ENCODE measurements at places on chromosomes 7 and 10. TPM values are rescaled to one million over a fixed set of nuclear protein-coding genes. Genes with fewer than 3 reads are reported as not detected.

DNA sequence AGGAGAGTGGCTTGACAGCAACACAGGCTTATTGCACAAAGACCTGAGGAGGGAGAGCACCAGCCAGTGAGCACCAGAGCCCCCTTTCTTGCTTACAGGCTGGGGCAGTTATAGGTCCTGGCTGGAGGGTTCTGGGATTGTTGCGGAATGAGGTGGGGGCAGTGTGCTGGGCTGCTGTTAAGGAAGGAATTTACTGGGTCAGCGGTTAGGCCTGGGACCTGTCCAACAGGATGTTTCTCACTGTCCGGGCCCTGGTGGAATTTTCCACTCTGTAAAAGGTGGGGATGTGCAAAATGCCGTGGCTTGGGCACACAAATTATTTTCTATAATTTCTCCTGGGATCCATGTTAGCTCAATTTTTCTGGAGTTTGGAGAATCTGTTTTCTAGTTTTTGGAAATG, 757.3 kb downstream of the TYW1 start:
- no peak for DNase-seq

- DNase-seq, result no peak
These were observed 30.9 kb downstream of the SCIN start for GRCh38 chr7:12601302-12601869.

- DNase-seq, result no peak
These were observed 23.1 kb upstream of the ZC3HAV1L start for GRCh38 chr7:139058943-139059342.

DNA sequence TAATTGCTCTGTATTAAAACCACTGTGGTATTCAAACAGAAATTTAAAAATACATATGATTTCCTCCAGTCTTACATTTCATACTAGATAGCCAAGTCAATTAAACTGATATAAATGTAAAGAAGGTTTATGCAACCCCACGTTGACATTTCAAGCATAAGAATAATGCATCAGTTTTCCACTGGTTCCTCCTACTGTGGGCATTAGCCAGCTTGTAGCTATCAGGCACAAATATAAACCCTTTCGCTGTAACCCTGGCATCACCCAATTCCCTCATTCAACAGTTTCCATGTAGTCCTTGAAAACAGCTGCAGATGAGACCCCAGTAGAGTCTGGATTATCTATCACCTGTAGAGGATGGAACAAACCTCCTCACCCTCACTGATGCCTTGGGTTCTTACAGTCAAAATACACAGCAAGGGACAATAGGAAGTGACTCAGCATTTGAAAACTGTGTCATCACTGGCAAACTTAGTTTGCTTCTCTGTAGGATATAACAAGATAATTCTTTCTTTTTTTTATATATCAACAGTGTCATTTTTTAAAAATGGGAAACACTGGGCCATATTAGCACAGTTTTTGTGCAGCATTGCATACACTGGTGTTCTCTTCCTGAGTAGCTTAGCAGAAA, 113.0 kb downstream of the PDE1C start:
- DNase-seq, result no peak

DNA sequence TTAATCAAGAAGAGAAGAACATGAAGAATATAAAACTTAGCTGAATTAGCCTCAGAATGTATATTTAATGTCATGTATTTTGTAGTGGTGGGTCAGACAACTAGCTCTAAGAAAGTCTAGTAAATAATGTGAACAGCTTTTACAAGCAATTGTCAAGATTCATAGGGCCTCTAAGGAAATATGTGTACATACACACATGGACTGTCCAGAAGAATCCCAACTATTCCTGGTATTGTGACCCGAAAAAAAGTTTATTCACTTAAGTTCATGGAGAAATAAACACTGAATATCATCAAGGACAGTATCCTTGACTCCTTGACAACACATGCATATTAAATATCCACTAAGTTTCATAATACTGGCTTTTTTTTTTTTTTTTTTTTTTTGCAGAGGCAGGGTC, 11.4 kb upstream of the TWIST1 start:
- no peak for DNase-seq

- DNase-seq, result no peak
These were observed 47.3 kb downstream of the JCAD start for GRCh38 chr10:30011956-30012647.

- DNase-seq, result no peak
These were observed 228.6 kb downstream of the FGFR2 start for GRCh38 chr10:121369616-121370015.

DNA sequence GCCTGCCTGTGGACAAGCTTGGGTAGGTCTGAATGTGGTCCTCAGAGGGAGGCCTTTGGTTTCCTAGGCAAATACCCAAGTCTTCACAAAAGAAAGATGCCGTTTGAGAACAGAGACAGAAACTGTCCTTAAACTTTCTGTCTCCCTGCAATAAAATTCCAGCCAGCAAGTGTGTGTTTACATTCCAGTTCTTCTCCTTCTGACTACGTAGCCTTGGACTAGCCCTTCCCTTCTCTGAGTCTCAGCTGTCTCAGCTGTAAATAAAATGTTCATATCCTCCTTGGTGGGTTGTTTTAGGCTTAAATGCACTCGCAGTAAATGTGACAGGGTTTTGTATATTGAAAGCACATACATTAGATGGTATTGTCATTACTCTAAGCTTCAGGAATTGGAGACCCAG, 561.2 kb upstream of the MKI67 start:
- DNase-seq, result peak; percentile 15

- no peak for DNase-seq
These were observed 137.5 kb downstream of the SNX10 start for GRCh38 chr7:26429168-26429567.

GRCh38 chr10:89217057-89217990, 10.2 kb upstream of the CH25H start:
- DNase-seq, result peak; percentile 57

DNA sequence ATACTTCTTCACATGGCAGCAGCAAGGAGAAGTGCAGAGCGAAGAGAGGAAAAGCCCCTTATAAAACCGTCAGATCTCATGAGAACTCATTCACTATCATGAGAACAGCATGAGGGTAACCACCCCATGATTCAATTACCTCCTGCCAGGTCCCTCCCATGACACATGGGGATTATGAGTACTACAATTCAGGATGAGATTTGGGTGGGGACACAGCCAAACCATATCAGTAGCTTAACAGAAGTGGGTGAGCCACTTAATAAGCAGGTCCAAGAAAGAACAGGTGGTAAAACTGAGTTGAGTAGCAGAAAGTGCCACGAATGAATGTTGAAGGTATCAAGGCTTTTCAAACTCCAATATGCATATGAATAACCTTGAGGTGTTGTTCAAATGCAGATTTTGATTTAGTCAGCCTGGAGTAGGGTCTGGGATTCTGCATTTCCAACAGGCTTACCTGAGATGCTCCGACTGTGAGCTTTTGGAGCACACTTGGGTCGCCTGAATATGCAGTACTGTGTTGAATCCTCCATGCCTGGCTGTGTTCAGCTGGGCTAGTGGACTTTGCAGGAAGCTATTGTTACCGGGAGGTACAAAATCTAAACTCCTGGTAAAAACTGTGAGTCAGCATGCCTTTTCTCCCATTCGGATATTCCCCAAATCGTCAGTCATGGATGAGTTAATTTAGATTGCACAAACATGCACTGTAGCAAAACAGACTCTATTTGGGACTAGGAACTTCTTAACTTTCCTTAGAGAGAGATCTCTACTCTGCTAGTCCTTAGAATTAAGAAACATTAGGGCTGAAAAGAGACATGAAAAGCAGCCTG, 69.0 kb upstream of the PRKCQ start:
- no peak for DNase-seq

- DNase-seq, result no peak
These were observed 25.5 kb downstream of the PRR15 start for GRCh38 chr7:29588900-29589696.

DNA sequence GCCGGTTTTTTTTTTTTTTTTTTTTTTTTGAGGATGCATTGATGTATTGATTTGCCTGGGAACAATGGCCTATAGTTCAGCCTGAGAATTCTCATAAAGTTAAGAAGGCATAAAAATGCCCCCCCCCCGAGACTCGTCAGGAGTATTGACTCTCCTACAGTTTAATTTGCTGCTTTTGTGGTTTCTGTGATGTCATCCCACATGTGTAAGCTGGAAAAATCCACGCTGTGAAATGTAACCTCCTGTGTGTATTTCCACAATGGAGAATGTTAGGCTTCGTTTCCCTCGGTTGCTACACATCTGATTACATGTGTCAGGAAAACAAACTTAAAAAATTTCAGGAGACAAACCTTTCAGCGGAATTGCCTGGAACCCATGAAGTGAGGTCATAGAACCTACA, 117.9 kb downstream of the FANK1 start:
- no peak for DNase-seq

DNA sequence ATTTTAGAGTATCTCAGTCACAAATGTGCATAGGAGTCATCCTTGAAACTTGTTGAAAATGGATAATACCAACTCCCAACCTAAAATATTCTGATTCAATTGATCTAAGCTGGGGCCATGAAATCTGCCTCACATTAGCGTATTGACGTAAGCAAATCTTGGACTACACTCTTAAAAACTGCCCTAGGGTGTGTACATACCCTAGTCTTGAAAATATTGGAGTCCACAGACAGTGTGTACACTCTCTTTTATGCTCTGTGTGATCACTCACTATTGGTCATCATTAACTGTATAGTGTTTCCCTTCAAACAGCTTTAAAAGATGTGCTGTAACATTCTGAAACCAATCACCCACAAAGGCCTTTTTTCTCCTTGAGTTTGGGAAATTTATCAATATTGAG, 102.9 kb upstream of the FERD3L start:
- DNase-seq, result no peak

GRCh38 chr10:12844811-12845483, 156.6 kb downstream of the CCDC3 start:
- peak; percentile 86 for DNase-seq

- DNase-seq, result no peak
These were observed 22.3 kb downstream of the KCP start for GRCh38 chr7:128888039-128888755.

DNA sequence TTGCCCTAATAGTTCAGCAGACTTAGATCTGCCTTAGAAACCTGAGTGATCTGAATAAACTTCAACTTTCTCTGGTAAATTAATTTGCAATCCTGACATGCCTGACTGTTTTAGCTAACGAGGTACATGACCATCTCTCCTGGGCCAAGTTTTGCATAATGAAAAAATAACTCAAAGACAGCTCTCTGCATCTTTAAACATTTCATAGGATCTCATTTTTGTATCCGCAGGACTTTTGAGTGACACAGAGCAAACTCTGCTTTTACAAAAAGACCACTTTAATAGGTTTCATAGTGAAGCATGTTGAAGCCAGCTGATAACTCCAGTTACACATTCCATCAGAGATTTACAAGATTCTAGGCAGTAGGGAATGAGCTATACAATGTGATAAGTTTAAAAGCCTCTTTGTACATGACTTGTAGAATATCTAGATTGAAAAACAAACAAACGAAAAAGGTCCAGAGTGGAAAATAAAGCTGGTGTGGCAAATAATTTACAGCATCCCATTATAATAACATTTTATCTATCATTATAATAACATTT, 2.1 kb downstream of the PRKG1 start:
- DNase-seq, result no peak

DNA sequence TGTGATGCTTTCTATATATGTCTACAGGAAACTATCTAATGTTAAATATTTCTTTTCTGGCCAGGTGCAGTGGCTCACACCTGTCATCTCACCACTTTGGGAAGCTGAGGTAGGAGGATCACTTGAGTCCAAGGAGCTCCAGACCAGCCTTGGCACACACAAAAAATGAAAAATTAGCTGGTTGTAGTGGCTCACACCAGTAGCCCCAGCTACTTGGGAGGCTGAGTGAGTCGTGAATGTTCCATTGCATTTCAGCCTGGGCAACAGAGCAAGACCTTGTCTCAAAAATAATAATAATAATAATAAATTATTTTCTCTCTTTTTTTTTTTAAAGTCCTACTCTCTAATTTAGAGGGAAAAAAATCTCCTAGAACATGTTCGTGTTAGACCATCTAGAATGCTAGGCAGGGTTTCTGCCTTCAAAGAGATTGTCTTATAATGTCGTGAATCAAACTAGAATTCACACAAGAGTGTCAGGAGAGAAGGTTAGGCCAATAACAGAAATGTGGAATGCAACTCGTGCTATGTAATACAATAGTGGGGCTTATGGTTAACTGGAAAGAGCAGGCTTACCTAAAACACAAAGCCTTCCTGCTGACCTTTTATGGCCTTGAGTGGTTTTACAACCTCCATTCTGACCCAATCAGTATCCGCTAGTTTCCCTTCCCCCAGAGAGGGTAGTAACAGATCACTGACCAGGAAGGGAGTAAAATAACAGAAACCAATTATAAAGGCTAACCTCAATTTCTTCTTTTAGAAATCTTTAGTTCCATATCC, 46.3 kb downstream of the MYOF start:
- DNase-seq, result no peak

DNA sequence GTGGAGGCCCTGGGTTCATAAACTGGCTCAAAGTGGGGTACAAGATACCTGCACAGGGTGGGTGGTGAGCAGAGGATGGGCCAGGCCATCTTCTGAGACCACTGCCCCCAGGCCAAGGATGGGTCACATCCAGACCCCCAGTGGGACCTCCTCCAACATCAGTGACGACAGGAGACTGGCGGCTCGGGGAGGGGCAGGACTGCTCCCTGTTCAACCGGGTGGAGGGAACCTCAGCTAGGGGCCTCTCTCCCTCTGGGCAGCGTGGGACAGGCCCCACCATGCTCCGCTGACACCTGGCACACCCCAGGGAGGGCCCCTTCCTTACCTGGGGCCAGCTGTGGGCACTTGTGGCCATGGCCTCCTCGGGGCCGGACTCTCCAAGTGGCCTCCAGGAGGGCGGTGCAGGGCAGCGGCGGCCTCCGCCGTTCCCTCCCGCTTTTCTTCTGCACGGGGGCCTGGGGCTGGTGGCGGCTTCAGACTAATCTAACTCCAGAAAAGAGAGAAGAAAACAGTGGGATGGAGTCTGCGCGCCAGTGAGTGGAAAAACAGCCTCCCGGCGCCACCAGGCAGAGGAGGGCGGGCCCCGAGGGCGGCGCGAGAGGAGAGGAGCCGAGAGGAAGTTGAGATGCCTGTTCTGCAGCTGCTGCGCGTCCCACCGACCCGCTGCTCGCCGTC, at the start of gene CALHM2:
TSS of gene CALHM2 (minus strand) at position 540 of the 675 bp plus-strand sequence. CDS start 2,429 bp downstream, outside the sequence.
- DNase-seq, result peak; percentile 68

- DNase-seq, result peak; percentile 22
These were observed 38.2 kb downstream of the GSDME start for GRCh38 chr7:24718977-24719491.

DPY19L1 gene
- polyA plus RNA-seq, result 26.0 TPM

DPYSL4 gene
- polyA plus RNA-seq, result 18.3 TPM

ABCB1 gene
- 25.8 TPM for polyA plus RNA-seq

GPRIN2 gene
- polyA plus RNA-seq, result 3.7 TPM

GNGT1 gene
- not detected for polyA plus RNA-seq

DGKI gene
- 1.5 TPM for polyA plus RNA-seq

LZTS2 gene
- 80.1 TPM for polyA plus RNA-seq

RBM28 gene
- polyA plus RNA-seq, result 60.6 TPM

CNPY1 gene
- not detected for polyA plus RNA-seq

RELN gene
- polyA plus RNA-seq, result 14.8 TPM

MSMB gene
- polyA plus RNA-seq, result not detected

ITPRID1 gene
- polyA plus RNA-seq, result not detected

HPSE2 gene
- 0.46 TPM for polyA plus RNA-seq

WNT16 gene
- 0.05 TPM for polyA plus RNA-seq
